ENCODE measurements at places on chromosomes 11 and 22.

DNA sequence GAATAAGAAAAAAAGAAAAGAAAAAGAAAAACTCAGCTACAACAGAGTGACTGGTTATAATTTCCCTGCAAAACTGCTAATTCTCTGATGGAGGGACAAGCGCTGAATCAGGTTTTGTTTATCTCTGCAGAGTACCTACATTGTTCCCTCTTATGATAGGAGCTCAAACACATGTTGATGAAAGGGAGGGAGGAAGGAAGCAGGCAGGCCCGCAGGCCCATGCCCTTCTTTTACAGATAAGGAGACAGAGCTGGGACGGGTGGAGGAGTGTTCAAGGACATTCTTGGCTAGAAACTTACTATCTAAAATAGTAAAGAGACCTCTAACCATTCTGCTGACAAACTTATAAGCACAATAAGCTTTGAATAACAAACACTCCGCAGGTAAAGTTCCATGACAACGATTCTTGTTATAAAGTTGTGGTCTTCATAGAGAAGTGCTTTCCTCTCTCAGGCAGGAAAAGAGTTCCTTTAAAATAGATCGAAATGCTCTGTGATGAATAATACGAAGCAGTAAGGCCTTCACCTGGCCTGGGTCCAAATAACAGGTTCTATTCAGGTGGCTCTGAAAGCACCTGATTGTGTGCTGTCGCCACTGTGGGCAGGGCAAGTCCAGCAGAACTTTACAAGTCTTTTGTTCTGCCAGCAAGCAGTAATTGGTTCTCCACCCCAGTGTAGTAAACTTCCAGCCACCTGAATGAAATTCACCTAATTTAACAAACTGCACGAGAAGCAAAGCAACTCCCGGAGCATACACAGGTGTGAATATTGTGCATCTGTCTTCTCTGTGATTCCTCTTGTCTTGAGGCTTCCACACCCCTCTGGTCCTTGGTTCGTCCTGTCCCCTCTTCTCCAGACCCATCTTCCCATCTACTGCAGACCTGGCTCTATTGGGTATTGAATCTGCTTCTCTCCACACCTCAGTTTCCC lies 15.3 kb upstream of the MICAL2 start:
- DNase-seq, result no peak

GRCh38 chr11:35933320-35933871 lies 10.5 kb upstream of the LDLRAD3 start:
- DNase-seq, result no peak

GRCh38 chr11:71577469-71578004 lies 5.1 kb downstream of the KRTAP5-11 start:
- DNase-seq, result no peak

DNA sequence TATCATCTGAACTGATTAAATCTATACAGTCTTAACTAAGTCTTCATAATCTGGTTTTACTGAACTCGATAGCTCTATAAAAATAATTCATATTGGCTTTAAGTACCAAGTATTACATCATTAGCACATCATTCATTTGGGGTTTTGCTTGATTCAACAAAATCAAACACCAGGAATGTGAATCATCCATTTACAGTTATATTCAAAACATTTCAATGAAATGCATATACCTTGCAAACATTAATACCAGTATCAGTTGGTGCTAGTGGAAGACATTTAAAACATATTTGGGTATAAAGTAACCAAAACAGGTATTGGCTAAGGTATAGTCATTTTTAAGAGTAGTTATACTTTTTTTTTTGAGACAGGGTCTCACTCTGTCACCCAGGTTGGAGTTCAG lies 12.2 kb upstream of the CCDC89 start:
- no peak for DNase-seq

- no peak for DNase-seq
Measured at GRCh38 chr11:4863876-4864275, 14.9 kb upstream of the OR51S1 start.

GRCh38 chr22:17388235-17388634 lies 19.0 kb downstream of the CECR2 start:
- DNase-seq, result no peak

- DNase-seq, result no peak
Measured at GRCh38 chr22:23564276-23564675, 15.8 kb downstream of the IGLL1 start.

- no peak for DNase-seq
Measured at GRCh38 chr22:31343235-31344191, 2.6 kb downstream of the PATZ1 start.

DNA sequence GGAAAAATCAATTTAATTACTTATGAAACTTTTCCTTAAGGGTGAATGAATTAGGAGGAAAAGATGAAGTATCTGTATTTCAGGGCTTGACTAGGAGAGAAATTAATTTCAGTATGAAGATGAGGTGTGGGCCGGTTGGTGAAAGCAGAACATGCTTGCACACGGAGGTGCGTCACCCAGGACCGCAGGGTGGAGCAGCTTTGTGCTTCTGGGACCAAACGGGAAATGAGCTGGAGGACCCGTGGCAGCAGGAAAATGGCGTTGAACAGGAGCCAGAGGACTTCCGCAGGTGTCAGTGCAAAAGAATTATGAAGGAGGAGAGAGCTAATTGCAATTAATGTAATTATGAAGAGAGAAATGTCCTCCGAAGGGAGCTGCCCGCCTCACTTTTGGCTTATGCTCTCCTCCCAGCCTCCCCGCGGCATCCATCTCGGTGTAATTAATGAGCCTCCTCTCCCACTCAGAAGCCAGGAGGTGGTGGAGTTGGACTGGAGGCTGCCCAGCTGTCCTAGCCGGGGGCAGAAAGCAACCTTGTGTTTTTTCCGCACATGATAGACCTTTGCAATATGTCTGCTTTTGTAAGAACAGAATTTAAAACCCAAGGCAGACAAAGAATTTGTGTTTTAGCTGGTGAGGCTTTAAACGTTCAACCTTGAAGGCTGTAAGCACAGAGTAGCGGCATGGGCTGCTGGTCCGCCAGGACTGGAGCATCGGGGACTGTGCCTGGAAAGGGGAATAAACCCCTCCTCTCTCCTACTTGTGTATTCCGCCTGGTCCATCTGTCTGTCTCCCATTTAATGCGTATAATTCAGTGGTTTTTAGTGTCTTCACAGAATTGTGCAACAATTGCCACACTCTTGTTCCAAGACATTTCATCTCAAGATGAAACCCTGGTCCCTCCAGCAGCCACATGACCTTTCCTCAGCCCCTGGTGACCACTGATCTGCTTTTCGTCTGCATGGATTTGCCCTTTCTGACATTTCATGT lies 180.6 kb downstream of the TBC1D22A start:
- DNase-seq, result peak; percentile 3

DNA sequence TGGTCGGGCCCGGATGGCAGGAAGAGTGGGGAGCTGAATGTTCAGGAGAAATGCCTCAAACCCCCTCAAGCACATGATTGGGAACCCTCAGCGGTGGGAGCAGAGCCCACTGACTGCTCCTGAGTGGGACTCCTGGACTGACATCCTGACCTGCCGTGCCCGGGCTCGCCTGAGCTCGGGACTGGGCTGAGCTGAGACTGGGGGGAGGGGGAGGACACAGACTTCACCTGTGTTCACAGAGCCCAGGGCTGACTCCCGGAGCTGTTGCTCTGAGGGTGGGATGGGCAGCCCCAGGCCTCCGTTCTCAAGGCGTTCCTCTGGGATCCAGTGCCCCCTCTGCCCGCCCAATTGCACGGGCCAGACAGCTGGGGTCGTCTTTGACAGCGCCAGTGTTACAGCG lies 24.6 kb downstream of the DAGLA start:
- no peak for DNase-seq

DNA sequence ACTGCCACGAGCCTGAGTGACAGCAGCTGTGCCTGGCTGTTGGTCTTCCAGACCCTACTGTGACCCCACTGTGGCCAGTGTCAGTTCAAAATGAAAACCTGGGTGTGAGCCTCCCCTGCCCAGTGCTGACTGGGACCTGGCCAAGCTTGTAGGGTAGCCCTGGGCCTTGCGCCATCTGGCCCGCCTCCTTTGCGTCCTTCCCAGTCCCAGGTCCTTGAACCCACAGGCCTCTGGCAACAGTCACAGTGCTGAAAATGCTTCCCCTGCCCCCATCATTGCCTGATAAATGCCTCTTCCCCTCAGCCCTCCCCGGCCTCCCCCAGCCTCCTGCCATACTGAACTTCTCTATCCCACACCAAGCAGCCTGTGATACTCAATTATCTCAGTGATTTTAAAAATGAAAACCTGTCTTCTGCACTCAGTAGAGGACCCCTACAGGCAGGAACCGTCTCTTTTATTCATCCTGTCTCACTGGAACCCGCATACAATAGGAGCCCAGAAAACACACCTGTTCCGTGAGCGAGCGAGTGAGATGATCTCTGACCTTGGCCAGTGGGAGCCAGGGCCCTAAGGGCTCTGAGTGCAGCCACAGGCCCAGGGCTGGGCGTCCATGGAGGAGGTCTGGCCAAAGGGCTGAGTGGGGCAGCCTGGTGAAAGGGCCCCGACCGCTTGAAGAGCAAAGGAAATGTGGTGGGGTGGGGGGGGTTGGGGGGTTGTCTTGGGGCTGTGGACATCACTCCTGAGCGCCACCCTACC lies 49.7 kb upstream of the TTLL12 start:
- DNase-seq, result no peak

GRCh38 chr11:63629426-63629825 lies 15.2 kb upstream of the PLAAT3 start:
- DNase-seq, result no peak

- DNase-seq, result no peak
Measured at GRCh38 chr22:48568736-48569330, 1258.8 kb downstream of the BRD1 start.

GRCh38 chr11:43071338-43071737 lies 240.5 kb upstream of the API5 start:
- no peak for DNase-seq

DNA sequence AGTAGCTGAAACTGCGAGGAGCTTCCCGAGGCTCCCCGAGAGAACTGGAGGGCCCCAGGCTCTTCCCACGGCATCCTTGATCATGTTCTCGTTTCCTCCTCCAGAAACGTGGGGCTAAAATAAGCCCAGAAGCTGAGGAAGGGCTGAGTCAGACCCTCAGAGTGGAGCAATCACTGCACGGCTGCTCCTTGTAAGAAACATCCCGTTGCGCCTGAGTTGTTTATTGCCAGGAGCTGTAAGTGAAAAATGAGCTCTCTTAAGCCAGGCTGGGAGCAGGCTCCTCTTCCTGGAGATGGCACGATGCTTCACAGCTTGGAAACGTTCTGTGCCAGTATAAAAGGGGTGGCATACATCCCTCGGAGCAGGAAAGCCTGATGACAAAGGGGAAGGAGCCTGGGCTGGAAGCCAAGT lies 47.3 kb upstream of the SYN3 start:
- DNase-seq, result no peak

DNA sequence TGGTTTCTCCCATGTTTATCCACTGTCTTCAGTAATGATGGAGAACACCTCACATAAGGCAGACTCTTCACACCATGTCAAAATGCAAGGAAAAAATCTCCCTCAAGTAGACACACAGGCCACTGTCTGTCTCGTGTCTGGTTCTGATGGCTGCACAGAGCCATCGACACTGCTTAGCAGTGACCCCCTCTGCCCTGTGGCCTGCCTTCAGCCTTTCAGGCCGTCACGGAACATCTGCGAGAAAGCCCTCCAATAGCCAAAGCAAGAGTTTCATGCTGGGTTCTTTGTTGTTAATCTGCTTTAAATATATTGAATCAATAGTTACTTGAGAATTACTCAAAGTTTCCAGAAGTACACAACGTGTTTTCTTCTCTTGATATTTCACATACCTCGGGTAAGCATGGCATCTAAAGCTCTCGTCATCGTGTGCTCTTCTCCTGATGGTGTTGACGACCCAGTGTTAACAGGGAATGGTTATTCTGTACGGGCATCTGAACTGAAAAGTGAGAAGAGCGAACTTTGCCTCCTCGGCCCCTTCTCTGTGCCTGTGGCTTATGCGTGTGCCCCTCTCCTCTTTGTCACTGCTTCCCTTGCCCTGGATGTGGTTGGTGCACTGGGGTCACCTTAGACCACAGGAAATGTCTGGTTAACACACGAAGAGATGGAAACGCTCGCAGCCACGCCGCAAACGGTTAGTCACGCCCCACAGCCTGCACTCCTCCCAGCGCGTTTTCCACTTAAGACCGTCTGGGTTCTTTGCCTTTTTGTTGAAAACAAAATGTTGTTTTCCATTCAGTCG lies 33.4 kb upstream of the CTTN start:
- peak; percentile 59 for DNase-seq

GRCh38 chr11:15158351-15159015 lies 43.8 kb downstream of the INSC start:
- no peak for DNase-seq

- no peak for DNase-seq
Measured at GRCh38 chr22:37161443-37161842, 11.7 kb upstream of the IL2RB start.

GRCh38 chr11:133595998-133596590 lies 63.8 kb upstream of the OPCML start:
- DNase-seq, result no peak

- no peak for DNase-seq
Measured at GRCh38 chr22:22369964-22370270, 125.3 kb downstream of the VPREB1 start.
